ENCODE measurements at places on chromosomes 7 and 10.

- H3K4me1 ChIP-seq = peaks cover 30% of the 10 kb centered on the region
- H3K27me3 ChIP-seq = no peaks in the 10 kb centered on the region
- H3K36me3 ChIP-seq = peaks cover 3% of the 10 kb centered on the region
- H3K27ac ChIP-seq = peak overlapping the region; percentile 100
Measured at GRCh38 chr7:139360948-139361307, 1.2 kb downstream of the LUC7L2 start.

DNA sequence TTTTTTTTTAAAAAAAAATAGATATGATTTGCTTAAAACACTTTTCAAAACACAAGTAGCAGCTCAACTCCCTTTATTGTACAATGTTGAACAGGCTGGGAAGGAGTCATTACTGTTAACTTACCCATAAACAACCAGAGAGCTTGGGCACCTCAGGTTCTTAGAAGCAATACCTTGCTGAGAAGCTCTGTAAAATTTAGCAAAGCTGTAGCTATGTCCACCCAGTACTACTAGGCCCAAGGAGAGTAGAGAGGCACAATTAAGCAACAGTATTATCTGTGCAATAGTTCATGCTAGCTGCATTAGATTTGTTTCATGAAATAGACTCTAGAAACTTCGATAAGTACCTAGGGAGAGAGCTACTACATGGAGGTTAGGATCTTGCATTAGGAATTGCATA is 32.0 kb downstream of the SEMA3A start:
- no peaks in the 10 kb centered on the region for H3K36me3 ChIP-seq
- H3K4me3 ChIP-seq = no peak overlapping the region
- no peak overlapping the region for H3K27ac ChIP-seq
- DNase-seq = no peak
- H3K27me3 ChIP-seq = no peaks in the 10 kb centered on the region

DNA sequence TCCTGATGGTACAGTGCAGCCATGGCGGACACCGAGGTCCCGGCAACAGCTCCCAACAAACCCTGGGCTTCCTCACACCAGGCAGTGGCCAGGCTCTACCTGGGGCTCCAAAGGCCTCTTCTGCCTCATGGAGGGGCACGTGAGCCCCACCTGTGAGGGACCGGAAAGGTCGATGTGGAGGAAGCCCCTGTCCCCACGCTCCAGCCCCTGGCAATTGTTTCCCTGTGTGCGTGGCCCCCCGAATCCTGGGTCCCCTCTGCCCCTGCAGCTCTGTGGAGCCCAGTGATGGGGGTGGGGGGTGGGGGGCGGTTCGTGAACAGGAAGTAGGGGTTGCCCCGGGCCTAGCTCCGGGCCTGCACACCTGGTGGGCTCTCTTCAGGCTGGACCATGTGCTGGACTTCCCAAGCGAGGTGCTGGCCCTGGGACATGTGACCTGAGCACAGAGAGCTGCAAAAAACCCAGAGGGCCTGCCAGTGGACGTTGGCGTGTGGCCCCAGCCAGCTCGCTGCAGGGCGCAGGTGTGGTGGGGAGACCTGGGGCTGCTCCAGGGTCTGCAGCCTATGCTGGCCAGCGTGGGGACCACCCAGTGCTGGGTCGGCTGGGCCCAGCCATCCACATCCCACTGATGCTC is 72.6 kb downstream of the INPP5A start:
- DNase-seq = no peak
- peaks cover 27% of the 10 kb centered on the region for H3K4me1 ChIP-seq
- H3K4me3 ChIP-seq = no peak overlapping the region

DNA sequence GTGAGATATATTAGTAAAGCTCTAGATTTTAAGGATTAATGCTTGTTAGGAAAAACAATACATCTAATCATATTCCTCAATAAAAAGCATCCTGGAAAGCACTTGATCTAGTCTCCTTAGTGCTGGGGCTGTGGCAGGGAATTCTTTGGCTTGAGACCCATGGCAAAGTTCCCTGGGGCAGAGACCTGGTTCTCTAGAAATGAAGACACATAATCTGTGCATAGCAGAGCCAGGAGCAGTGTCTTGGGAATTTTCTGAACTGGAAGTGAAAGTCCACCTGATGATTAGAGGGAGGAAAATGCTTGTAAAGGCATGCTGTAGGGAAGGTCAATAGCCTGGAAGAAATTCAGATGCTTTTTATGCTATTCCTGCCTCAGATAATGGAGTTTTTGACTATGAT is 247.4 kb downstream of the CDK14 start:
- H3K27me3 ChIP-seq = no peaks in the 10 kb centered on the region
- H3K27ac ChIP-seq = no peak overlapping the region
- H3K4me1 ChIP-seq = peaks cover 4% of the 10 kb centered on the region
- H3K36me3 ChIP-seq = peaks cover 10% of the 10 kb centered on the region
- no peak for DNase-seq

- no peaks in the 10 kb centered on the region for H3K36me3 ChIP-seq
- DNase-seq = no peak
- no peaks in the 10 kb centered on the region for H3K27me3 ChIP-seq
- H3K4me3 ChIP-seq = no peak overlapping the region
Measured at GRCh38 chr7:51224811-51225595, 91.6 kb downstream of the COBL start.

DNA sequence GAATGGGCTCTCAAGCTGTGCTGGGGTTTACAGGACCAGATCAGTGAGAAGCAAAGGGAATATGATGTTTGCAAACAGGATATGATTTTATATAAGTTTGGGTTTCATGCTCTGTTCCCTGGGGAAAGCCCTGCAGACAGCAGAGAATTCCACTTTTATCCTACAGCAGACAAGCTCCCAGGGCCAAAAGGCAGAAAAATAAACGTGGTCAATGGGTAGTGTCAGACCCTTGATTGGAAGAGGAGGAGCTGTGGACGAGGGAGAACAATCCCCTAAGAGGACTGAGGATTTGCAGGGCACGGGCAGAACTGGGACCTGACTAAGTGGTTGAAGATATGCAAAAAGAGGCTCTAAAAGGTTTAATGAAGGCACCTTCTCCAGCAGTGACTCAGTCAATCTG is 275.3 kb downstream of the HDAC9 start:
- H3K27me3 ChIP-seq = no peaks in the 10 kb centered on the region
- no peak for DNase-seq
- H3K4me1 ChIP-seq = peaks cover 23% of the 10 kb centered on the region
- H3K27ac ChIP-seq = peak overlapping the region; percentile 50
- H3K36me3 ChIP-seq = no peaks in the 10 kb centered on the region

DNA sequence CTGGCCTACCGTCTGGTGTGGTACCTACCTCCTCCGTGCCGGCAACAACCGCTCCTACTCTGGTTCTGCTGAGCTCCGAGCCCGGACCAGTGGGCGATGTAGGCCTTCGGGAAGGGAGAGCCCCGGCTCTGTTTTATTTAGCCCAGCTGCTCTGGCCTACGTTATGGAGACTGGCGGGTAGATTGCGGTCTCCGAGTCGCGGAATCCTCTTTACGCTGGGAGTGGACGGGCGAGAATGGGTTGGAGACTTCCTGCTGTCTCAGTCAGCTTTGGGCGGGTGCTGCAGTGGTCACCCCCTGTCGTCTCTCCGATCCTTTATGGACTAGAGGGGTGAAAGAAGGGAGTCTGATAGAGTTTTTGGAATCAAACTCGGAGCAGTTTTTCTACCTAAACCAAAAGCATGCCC is 406 bp downstream of the CBLL1 start:
- H3K27me3 ChIP-seq = peaks cover 18% of the 10 kb centered on the region
- H3K27ac ChIP-seq = peak overlapping the region; percentile 99
- H3K4me1 ChIP-seq = peaks cover 24% of the 10 kb centered on the region
- no peaks in the 10 kb centered on the region for H3K36me3 ChIP-seq

- peaks cover 4% of the 10 kb centered on the region for H3K27me3 ChIP-seq
- no peak overlapping the region for H3K4me3 ChIP-seq
- no peak for DNase-seq
- no peak overlapping the region for H3K27ac ChIP-seq
- no peaks in the 10 kb centered on the region for H3K36me3 ChIP-seq
- H3K4me1 ChIP-seq = peaks cover 8% of the 10 kb centered on the region
Measured at GRCh38 chr7:101278461-101279292, 33.8 kb upstream of the FIS1 start.

DNA sequence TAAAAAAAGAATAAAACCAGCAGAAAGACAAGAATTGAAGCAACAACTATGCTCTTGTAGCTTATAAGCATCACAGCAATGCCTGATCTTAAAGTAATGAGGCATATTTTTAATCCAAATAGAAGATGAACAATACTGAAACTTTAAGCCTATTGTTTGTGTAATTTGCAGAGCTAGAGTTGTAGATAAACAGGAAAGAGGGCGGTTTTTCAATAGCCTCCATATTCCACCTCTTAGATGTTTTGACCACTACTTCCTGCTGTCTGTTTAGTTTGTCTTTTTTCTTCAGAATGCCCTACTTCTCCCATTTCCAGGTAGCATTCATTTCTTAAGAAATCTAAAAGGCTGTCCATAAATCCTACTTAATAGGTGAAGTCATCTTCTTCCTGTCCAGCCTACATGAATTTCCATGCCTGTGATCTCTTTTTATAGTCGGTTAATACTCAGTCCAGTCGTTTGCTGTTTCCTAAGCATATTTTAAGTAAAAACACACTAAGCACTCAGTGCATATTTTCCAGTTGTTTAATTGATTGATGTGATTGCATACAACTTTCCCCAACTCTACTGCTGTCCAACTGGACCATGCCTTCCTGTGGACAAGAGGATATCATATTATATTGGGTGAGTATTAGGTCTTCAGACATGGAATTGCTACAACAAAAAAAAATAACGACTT is 308.1 kb downstream of the TFEC start:
- DNase-seq = no peak
- no peaks in the 10 kb centered on the region for H3K27me3 ChIP-seq
- H3K27ac ChIP-seq = peak overlapping the region; percentile 43
- no peaks in the 10 kb centered on the region for H3K36me3 ChIP-seq

GRCh38 chr7:97971120-97971989 is 18.6 kb downstream of the OCM2 start:
- H3K36me3 ChIP-seq = peaks cover 24% of the 10 kb centered on the region
- peak overlapping the region; percentile 94 for H3K4me3 ChIP-seq
- H3K4me1 ChIP-seq = peaks cover 17% of the 10 kb centered on the region
- H3K27ac ChIP-seq = peak overlapping the region; percentile 92

DNA sequence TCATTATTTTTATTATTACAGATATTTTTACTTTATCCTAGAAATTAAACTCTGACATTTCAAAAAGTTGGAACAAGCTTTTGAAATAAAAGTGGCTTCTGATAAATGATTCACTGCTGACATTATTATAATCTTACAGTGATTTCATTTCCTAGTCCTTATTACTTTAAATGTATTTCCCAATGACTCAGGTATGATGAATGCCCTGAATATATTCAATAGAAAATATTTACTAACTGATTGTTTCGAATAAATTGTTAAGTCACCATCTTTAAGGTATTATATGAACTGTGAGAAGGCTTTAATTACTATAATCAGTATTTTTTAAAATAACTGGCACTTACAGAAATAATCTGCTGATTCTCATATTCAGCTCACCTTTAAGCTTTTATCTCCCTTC is 21.6 kb downstream of the DKK1 start:
- H3K36me3 ChIP-seq = no peaks in the 10 kb centered on the region
- no peak overlapping the region for H3K4me3 ChIP-seq
- peaks cover 9% of the 10 kb centered on the region for H3K27me3 ChIP-seq
- no peak overlapping the region for H3K27ac ChIP-seq

- H3K27me3 ChIP-seq = no peaks in the 10 kb centered on the region
- no peak for DNase-seq
- peak overlapping the region; percentile 35 for H3K4me3 ChIP-seq
- peaks cover 63% of the 10 kb centered on the region for H3K4me1 ChIP-seq
- no peaks in the 10 kb centered on the region for H3K36me3 ChIP-seq
Measured at GRCh38 chr7:27091941-27092818, 3.6 kb downstream of the HOXA1 start.

DNA sequence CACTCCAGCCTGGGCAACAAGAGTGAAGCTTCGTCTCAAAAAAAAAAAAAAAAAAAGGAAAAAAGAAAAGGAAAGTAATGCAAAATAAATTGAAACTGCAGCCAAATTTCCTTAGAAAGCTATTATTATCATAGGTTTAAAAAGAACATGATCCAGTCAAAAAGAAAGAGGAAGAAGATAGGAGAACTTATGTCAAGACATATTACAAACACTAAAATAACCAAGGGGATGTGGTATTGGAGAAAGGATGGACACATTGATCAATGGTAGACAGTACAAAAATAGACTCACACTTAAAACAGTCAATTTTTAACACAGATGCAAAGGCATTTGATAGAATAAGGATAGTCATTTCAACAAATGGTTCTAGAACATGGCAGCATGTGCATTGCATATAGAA is 27.3 kb upstream of the PFKP start:
- peaks cover 1% of the 10 kb centered on the region for H3K4me1 ChIP-seq
- no peak overlapping the region for H3K27ac ChIP-seq
- no peaks in the 10 kb centered on the region for H3K36me3 ChIP-seq
- H3K4me3 ChIP-seq = no peak overlapping the region

DNA sequence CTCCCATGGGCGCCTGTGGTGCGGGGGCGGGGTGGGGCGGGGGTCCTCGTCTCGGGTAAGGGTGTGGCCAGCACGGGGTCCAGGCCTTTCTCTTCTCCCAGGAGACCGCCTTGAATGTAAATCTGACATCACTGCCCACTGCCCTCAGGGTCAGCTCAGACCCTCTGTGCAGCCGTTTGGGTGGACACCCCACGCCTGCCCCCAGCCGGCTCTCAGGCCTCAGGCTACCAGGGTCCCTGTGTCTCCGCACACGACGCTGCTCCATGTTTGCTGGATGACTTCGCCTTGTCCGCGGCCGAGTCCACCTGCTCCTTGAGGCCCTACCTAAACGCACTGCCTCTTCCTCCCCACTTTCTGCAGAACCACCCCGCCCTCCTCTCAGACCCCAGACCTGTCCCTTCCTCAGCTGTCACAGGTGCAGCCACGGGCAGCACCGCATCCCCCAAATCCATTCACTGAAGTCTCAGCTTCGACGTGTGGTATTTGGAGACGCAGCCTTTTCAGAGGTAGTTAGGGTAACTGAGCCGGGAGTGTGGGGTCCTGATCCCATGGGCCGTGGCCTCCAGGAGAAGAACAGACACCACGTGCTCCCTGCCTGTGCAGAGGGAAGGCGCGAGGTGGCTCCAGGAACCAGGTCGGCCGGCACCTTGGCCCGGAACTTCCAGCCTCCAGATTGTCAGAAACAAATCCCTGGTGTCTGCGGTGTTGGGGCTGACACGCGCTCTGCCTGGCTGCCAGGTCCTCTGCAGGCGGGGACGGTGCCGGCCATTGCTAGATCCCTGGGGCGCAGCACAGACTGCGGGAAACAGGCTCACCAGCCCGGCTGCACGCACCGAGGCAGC is 97.4 kb upstream of the DIP2C start:
- no peak overlapping the region for H3K4me3 ChIP-seq
- H3K4me1 ChIP-seq = peaks cover 10% of the 10 kb centered on the region
- no peak for DNase-seq

DNA sequence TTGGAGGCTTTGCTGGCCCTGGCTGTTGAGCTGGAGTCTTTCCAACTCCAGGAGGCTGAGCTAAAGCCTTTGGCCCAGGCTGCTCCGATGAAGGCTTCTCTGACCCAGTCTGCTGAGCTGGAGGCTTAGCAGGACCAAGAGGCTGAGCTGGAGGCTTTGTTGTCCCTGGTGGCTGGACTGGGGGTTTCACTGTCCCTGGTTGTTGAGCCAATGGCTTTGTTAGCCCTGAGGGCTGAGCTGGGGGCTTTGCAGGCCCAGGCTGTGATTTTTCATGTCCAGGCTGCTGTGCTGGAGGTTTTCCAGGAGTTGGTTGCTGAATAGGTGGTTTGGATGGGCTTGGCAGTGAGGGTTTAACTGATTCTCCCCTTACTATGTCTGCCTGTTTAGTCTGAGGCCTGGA is 7.3 kb downstream of the PCLO start:
- H3K27me3 ChIP-seq = no peaks in the 10 kb centered on the region
- no peak overlapping the region for H3K27ac ChIP-seq
- peaks cover 14% of the 10 kb centered on the region for H3K36me3 ChIP-seq
- no peak overlapping the region for H3K4me3 ChIP-seq
- DNase-seq = no peak

- peaks cover 11% of the 10 kb centered on the region for H3K4me1 ChIP-seq
- H3K27ac ChIP-seq = no peak overlapping the region
- no peak overlapping the region for H3K4me3 ChIP-seq
- H3K36me3 ChIP-seq = peaks cover 5% of the 10 kb centered on the region
- H3K27me3 ChIP-seq = no peaks in the 10 kb centered on the region
Measured at GRCh38 chr7:20542594-20542993, 72.9 kb upstream of the ABCB5 start.
